ENCODE measurements at places on chromosomes 1 and 21.

- no peak for DNase-seq
These were observed 1.6 kb downstream of the FAM3B start for GRCh38 chr21:41318218-41318617.

DNA sequence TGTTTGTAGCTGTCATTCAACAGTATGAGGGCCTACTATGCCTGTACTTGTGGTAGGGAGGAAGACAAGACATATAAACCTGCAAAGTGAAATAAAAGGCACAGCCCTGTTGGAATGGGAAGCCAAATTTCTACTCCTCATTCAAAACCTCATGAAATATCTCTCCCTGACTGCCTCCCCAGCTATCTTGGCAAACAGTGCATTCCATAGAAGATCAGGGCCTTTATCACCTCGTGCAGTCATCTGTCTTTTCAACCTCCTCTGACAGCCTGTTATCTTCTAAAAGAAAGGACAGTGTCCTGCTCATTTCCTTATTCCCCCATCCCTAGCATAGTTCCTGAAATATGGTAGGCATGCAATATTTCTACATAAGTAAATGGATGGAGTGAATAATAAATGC, 71.0 kb downstream of the SH3GLB1 start:
- DNase-seq = no peak

DNA sequence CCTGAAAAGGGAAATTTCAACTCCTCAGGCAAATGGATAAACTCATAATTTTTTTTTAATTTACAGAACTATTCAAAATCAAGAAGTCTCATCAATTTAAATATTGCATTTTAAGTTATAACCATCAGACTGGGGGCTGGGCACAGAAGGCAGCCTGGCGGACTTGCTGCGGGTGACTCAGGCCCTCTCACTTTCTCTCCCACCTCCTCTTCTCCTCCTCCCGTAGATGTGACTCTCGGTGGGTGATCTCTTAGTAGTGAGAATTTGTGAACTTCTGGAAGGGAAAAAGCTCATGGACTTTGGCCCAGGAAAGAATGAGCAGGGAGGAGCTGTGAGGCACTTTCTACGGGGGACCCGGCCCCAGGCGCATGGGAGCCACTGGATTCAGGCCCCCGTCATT, 32.9 kb downstream of the CLIC6 start:
- no peak for DNase-seq

DNA sequence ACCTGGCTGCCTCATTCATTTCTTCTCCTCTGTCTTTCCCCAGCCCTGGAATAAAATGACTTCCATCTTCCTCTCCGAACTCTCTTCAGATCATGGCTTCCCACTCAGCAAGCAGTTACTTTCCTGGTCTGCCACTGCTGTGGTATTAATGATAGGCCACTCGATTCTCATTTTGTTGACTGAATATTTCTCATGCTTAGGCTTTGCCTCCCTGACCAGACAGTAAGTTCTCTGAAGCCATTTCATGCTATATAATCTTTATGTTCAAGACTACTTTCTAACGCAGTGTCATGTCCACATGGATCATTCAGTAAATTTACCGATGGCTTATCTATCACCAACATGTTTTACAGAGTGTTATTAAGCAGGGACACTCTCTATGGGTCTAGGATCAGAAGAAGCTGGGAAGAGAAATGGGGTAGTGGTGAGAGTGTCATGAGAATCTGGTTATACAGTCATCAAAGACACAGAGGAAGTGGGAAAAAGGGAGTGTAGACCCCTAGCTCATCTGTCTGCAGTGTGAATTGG, 20.6 kb downstream of the RUNX1 start:
- DNase-seq = no peak

DNA sequence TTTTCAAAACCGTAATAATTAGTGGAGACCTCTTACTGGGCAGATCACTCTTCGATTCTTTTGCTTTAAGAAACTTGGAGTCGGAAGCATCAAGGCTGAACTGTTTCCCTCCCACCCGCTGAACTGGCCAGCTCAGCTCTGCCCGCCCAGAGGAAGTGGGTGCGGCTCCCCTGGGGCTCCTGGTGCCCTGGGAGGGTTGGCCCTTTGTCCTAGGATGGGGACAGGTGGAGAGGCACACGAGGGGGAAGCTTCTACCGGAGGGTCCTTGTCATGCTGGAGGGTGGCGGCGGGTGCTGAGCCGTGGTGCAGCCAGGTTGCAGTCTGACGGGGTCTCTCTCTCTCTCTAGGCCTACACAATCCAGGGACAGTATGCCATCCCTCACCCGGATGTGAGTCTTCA, 64.3 kb upstream of the COL6A1 start:
- no peak for DNase-seq

- no peak for DNase-seq
These were observed 9.1 kb downstream of the OLIG1 start for GRCh38 chr21:33078907-33079582.

DNA sequence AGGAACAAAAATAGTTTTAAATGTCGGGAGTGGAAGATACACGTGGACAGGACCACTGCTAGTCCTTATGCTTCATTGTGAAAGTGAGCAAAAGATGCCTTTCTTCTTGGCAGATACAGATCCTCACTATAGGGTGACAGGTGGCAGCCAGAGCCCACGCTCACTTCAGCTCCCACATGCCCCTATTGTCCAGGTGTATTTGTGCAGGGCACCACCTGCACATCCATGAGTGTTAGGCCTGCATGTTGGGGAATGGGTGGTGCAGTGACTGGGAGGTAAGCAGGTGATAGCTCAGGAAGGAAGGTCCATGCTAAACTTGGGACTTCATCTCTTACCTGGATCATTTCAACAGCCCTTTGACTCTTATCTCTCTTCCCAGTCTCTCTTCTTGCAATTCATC, 27.4 kb downstream of the SLC5A9 start:
- no peak for DNase-seq

GRCh38 chr1:24540051-24540905, 15.6 kb upstream of the NCMAP start:
- no peak for DNase-seq
